ENCODE measurements at places on chromosomes 5 and 9.

DNA sequence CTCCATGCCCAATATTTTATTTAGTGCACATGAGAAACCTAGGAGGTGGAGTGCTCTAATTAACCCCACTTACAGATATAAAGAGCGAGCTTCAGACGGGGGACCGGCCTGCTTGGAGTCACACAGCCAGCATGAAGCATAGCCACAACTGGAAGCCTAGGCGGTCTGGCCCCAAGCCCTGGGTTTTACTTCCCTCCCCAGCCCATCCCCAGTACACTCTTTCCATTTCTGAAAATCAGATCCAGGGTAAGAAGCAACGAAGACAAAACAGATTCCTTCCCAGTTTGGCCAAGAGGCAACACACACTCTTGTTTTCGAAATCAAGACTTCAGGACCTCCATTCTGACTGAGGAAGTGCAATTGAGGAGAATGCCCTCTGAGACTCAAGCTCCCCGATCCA lies 27.1 kb downstream of the KCNMB1 start:
- no peak for DNase-seq

GRCh38 chr5:115551415-115551814 lies 6.8 kb upstream of the FEM1C start:
- DNase-seq: no peak

GRCh38 chr9:3080951-3081350 lies 237.1 kb upstream of the PUM3 start:
- no peak for DNase-seq

DNA sequence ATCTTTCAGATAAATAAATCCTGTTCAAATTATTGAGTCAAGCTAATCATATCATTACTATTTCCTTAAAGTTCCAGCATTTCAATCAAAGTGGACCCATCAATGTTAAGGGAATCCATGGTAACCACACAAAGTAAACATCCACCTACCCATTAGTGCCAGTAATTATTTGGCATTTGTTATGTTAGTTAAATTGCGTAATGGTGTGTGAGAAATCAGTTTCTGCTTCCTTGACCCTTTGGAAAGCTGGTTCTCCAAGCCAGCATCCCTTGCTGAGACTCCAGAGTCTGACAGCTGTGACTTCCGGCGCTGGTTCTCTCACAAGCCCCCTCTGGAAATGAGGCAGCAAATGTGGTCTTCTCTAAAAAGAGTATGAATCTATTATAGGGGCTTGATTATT lies 308.6 kb upstream of the EFNA5 start:
- no peak for DNase-seq

GRCh38 chr5:160629003-160629402 lies 207.3 kb downstream of the PTTG1 start:
- DNase-seq: no peak

GRCh38 chr9:129336601-129337331 lies 158.7 kb upstream of the IER5L start:
- peak; percentile 26 for DNase-seq

GRCh38 chr9:133227242-133227860 lies 18.3 kb upstream of the OBP2B start:
- DNase-seq: no peak

GRCh38 chr5:32539981-32540845 lies 45.1 kb upstream of the SUB1 start:
- no peak for DNase-seq

DNA sequence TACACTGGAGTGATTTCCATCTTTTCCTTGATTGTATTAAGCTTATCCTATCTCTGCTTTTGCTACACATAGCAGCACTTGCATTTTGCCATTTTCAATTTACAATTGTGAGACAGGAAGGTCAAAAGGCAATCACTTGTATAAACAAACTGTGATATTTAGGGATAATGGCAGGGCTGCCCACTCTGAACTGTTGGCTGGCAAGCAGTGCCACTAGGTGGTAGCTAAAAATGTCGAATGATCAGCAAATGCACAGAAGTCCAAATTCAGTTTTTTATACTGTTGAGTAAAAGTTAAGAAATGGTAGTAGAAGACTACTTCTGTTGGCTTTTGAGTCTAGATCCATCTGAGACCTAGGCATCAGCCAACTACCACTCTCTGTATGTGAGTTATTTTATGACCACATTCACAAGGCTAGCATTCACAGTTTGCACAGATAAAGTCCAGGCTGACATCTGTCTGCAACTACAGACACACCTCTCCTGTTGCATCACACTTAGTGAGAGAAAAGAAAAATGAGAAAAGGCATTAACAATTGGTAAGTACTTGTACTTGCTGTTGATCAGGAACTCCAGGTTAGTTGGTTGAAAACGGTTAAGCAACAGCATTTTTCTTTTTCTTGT lies 108.8 kb upstream of the ASTN2 start:
- no peak for DNase-seq

DNA sequence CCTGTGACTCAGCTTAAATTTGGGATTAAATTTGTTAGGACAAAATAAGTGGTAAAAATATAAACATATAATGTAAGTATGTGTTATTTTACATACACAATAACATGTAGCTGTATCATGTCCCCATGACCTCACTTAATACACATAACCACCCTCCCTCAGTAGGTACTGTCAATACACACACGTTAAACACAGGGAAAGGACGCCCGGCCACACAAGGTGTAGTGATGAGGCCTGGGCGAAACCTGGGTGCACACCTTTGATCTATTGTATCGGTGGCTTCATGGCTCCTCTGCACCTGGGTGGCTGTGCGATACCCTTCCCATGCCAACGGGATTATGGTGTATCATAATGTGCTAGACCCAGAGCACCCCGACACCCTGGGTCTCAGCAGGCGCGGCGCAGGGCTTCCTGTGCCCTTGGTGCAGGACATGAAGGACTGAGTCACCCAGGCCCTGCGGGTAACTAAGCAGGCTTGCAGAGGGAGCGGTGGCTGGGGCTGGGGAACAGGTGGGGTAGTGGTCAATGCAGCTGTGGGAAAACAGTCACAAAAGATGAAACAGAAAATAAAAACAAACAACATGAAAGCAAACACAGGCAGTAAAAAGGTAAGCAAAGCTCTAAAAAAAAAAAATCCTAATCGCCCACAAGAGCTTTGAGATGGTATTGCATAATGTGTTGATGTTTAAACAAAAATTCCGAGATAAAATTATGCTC lies 127.5 kb upstream of the RETREG1 start:
- no peak for DNase-seq

GRCh38 chr5:163509291-163509951 lies 4.0 kb downstream of the MAT2B start:
- DNase-seq: no peak

DNA sequence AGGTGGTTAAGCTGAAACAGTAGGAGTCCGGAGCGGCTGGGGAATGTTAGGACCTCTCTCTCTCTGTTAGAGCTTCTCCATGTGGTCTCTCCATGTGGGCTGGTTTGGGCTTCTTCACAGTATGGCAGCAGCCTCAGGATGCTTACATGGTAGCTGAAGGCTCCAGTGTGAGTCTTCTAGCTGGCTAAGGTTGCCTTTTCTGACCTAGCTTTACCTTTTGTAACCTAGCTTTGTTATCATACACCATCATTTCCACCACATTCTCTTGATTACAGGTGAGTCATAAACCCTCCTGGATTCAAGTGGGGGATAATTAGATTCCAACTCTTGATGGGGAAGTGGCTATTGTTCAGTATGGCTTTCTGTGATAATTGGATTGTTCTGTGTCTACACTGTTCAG lies 98.5 kb downstream of the MTREX start:
- DNase-seq: no peak

- no peak for DNase-seq
Measured at GRCh38 chr5:109281136-109281690, 128.6 kb downstream of the PJA2 start.

GRCh38 chr5:133715216-133715615 lies 102.9 kb upstream of the FSTL4 start:
- DNase-seq: no peak

GRCh38 chr9:133577737-133578112 lies 31.5 kb downstream of the FAM163B start:
- no peak for DNase-seq

GRCh38 chr5:2903451-2904395 lies 152.2 kb upstream of the IRX2 start:
- DNase-seq: no peak

DNA sequence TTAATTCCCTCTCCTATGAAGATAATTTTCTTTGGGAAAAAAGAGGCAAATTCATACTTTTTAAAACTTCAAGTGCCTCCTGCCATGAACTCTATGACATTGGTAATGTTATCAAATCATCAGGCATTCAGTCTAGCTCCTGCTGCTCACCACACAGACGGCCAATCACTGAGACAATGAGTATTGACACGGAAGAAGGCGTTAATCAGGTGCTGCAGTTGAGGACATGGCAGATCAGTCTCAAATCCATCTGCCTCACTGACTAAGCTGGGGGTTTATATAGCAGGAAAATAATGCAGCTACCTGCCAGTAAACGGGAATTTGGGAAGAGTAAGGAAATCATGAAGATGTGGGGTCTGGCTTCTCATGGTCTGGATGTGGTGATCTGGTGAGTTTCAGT lies 1087.7 kb downstream of the CDH9 start:
- DNase-seq: no peak

GRCh38 chr5:163172540-163173338 lies 264.7 kb upstream of the CCNG1 start:
- DNase-seq: no peak

DNA sequence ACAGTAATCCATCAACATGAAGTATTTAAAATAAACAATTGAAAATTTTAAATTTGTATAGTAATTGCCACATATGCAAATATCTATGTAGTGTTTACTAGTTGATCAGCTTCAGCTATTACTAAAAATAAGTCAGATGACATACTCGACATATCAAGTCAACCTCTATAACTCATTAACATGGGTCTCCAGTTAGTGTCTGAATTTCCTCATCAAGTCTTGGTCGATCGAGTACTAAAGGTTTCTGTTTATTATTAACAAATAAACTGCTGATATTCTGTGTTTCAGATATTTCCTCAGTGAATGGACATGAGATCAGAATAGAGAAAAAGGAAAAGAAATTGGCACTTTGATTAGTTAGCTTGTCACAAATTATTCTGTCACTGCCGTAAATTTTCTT lies 266.5 kb upstream of the ITGA1 start:
- no peak for DNase-seq

GRCh38 chr5:152309926-152310450 lies 95.1 kb downstream of the NMUR2 start:
- DNase-seq: no peak

GRCh38 chr9:22512495-22512894 lies 65.9 kb downstream of the DMRTA1 start:
- DNase-seq: no peak

- DNase-seq: no peak
Measured at GRCh38 chr9:133470988-133471387, 7.9 kb downstream of the SLC2A6 start.

DNA sequence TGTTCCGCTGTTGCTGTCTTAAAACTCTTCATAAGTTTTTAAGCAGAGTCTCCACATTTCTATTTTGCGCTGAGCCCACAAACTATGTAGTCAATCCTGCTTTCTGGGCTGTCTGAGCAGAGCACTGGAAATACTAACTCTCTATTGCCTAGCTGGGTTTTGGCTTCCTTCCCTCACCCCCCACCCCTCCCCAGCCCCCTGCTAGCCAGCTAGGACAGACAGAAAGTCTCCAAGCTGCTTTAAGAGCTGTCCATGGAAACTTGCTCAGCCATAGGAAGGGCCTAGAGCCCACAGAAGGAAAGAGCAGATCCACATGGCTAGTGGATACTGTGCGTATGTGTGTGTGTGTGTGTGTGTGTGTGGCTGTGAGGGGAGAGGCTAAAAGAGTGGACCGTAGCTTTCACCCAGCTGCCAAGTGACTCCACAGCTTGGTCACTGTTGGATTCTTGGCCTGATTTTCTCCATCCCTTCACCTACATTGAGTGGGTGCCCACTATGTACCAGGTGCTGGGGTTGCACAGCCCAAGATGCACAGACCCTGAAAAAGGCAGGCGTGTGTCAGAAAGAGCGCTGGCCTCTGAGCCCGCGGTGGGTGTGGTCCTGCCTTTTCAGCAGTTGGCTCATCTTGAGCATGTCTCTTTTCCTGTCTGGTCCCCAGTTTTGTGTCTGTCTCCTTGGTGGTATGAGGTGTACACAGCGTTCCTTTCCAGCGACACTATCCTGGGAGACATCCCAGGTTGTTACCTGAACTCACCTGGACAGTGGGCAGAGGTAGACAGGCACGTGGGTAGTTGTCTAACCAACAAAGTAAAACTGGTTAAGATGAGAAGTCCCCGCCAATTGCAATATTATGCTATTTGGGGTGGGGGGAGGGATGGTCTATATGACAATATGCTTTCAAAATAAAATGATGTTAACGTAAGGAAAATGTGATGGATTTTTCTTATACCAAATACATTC lies 5.4 kb upstream of the NKX2-5 start:
- no peak for DNase-seq

DNA sequence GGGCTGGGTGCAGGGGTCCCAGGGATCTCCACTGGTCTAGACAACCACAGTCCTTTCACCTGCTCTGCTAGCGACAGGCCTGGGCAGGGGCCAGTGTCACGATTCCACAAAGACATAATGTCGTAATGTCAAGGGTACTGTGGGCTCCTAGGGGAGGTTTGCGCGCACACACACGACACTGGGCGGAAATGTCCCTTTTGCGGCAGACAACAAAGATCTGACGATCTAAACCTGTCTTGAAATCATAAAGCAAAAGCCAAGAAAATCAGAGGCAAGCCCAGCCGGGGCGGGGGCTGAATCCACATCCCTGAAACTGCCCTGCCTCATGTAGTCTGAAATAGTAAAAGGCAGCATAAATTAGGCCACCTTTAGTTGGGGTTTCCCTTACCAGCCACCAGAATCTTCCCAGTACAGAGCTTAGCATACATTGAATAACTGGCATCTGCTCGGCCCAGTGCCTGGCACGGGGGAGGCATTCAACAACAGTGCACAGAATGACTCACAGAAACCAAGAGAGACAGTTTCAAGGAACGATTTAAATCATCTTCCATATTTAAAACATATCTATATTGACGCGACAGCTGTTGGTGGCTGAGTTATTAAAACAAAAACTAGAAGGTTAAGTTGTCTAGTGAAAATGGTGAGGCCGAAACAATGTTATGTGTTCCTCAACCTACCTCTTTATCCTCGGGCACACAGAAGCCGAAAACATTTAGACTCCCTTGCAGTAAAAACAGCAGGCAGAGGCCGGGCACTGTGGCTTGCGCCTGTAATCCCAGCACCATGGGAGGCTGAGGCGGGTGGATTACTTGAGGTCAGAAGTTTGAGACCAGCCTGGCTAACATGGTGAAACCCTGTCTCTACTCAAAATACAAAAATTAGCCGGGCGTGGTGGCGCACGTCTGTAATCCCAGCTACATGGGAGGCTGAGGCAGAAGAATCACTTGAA lies 151.0 kb downstream of the MYO10 start:
- DNase-seq: no peak

DNA sequence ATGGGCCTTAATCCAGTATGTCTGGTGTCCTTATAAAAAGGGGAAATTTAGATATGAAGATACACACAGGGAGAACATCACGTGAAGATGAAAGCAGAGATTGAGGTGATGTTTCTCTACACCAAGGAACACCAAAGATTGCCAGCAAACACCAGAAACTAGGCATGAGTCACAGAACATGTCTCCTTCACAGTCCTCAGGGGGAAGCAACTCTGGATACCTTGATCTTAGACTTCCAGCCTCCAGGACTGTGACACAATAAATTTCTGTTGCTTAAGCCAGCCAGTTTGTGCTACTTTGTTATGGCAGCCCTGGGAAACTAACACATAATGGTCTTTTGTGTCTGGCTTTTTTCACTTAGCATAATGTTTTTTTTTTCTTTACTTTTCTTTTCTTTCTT lies 41.2 kb upstream of the STRBP start:
- DNase-seq: no peak

- no peak for DNase-seq
Measured at GRCh38 chr9:12854221-12854620, 79.4 kb downstream of the LURAP1L start.
